ENCODE measurements at places on chromosomes 1 and 21.

- no peak for DNase-seq
Measured at GRCh38 chr21:36459098-36459497, 20.8 kb downstream of the CLDN14 start.

DNA sequence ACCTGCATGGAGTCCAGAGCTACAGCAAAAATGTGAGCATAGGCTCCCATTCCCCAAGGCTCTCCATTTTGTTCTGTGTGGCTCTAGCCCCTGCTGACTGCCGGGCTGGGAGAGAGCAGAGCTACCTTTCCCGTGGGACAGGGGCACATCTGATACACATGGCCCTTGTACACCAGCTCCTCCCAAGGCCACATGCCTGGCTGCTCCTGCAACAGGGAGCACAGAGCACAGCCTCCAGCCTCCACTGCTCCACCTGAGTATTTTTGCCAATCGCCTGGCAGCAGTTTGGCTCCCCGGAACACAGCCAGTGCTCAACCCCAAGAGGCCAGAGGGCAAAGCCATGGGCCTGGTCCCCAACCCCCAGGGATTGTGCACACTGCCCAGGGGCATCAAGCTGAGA, 146.5 kb downstream of the CHD1L start:
- DNase-seq: no peak

DNA sequence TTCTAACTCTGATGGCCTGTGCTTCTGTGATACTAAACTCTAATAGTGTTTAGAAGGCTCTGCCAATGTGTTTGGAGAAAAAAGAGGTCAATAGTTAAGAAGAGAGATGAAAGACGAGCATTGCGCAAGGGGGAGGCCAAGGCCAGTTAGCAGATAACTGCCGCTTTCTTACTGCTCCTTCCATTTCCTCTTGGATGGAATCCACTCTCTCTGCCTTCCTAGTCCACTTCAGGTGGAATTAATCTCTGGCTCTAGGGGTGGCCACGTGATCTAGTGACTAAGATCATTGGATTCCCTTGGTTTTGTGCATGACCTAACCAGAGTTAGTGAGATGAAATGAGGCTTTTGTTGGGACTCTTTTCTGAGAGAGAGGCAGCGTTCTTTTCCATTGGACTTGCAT, 148.3 kb downstream of the ACTL8 start:
- DNase-seq: no peak

DNA sequence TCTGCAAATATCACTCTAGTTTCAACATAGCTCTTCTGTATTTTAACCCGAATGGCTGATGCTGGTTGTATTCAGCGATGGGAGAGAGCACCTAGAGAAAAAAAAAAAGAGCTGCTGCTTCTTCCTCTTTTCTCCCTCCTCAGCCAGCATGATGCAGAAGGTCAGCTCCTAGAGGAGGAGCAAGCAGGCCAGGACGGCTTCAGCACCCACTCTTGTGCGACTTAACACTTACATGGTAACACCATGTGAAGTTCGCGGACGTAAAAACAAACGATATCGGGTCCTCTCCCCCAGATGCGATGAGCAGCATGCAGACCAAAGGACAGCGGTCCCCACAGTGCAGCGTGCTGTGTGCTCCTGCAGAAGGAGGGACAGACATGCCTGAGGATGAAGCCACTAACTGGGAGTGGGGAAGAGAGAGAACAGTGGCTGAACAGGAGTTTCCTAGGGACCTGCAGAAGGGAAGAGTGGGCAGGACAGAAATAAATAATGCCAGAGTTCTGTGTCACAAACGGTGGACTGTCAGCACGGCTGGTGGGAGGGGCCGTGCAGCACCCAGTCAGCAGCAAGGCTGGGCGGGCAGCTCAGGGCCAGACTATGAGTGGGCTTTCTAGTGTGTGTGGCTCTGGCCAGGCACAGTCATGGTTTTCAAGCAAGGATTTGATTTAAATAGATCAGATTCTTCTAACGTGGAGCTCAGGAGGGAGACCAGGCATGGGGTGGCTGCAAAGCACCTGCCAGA, 11.4 kb upstream of the B3GALT5 start:
- DNase-seq: no peak

DNA sequence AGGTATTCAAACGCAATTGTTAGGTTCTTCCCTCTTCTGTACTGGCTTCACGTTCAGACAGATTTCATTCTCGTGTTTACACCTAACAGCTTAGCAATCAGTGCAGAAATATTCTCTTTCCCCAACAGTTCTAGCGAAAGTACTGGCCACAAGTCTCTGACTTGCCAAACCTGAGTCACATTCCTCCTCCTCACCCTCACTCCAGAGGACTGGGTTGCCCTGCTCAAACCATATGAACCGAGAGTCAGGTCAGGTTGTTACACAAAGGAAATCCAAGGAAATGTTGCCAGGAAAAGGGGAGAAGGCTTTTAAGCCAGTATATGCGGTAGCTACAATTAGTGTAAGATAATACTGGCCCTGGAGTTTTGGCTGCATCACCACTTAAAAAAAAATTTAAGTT, 282.5 kb downstream of the RGS7 start:
- no peak for DNase-seq

GRCh38 chr1:199551967-199552565, 475.4 kb upstream of the NR5A2 start:
- DNase-seq: no peak

DNA sequence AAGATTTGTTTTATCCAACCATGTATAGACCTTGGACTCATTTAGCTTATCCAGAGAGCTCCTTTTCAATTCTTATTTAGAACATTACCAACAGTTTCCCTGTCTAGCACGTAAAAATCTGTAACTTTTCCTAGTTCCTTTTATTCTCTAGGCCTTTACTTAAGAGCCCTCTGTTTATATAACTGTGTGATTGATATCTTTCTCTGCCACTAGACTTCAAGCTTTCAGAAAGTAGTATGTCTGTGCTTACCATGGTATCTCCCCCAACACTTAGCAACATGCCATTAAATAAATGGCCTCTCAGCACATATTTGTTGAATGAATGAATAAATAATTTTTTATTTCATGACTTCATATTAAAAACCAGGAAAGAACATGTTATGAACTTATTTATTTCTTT, 209.4 kb downstream of the PTPRC start:
- no peak for DNase-seq

GRCh38 chr1:206816390-206817287, 44.3 kb upstream of the IL10 start:
- no peak for DNase-seq

GRCh38 chr1:182084487-182085316, 23.2 kb upstream of the ZNF648 start:
- DNase-seq: peak; percentile 67

- DNase-seq: no peak
Measured at GRCh38 chr1:213369465-213369864, 318.4 kb downstream of the RPS6KC1 start.

DNA sequence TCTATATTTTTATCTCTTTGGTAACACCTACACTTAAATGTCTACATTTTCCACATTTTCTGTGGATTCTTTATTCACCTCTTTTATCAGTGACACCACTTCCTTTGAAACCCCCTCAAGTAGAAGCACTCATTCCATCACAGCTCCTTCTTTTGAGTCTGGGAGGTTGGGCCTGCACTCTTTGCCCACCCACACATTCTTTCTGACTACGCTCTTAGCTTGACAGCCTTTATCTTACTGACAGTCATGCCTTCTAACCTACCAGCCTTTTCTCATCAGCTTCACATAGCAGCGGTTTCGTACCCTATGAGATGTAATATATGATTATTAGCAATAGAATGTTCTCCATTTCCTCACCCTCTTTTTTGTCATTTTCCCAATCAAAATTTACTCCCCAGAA, 151.9 kb downstream of the TNFSF18 start:
- no peak for DNase-seq

DNA sequence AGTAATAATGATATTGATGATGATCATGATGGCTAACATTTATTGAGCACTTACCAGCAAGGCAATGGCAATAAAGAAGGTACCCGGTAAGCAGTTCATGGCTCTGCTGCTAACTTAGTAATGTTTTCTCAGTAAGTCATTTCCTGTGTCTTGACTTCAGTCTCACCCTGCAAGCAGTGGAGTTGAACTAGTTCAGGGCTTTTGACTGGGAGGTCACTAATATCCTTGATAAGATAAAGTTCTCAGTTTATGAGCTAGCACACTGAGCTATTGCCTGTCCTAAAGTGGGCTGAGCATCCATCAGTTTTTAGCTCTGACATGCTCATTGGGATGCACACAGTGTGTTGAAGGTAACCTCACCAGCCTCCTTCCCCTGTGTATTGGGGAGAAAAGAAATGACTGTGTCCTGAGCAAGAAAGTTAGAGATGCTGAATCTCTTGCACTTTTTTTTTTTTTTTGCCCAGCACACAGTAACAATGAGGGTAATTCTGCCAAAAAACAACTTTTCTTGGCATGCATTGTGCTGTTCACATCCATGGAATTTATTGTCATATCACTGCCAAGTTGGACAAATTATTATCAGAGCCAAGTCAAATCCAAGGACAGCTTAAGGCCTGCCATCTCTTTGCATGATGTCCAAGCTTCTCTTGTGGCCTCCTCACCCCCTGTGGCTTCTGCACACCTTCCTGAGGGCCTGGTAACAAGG, 55.5 kb upstream of the GADD45A start:
- no peak for DNase-seq

- DNase-seq: no peak
Measured at GRCh38 chr21:36194024-36194423, 37.4 kb downstream of the DOP1B start.

GRCh38 chr1:82978461-82979324, 1020.2 kb downstream of the TTLL7 start:
- no peak for DNase-seq

DNA sequence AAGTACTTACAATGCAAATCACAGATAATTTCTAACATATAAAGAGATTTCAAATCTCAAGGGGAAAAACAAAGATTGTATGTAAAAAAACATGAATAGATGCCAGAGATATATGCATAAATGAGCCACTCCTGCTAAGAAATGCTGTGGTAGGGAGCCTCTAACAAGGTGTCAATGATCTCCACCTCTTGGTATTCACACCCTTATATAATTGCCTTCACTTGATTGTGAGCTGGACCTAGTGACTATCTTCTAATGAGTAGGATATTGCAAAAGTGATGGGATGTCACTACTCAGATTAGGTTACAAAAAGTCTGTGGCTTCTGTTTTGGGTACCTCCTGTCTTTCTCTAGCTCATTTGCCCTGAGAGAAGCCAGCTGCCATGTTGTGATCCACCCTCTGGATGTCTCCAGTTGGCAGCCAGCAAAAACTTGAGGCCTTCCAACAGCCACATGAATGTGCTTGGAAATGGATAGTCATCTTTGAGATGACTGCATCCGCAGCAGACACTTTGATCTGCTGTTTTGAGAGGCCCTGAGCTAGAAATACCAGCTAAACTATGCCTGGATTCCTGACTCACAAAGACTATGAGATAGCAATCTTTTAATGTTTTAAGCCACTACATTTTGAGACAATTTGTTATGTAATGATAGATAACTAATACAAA, 196.1 kb upstream of the FGGY start:
- no peak for DNase-seq

GRCh38 chr1:35448344-35448801, 108.8 kb downstream of the KIAA0319L start:
- DNase-seq: no peak

DNA sequence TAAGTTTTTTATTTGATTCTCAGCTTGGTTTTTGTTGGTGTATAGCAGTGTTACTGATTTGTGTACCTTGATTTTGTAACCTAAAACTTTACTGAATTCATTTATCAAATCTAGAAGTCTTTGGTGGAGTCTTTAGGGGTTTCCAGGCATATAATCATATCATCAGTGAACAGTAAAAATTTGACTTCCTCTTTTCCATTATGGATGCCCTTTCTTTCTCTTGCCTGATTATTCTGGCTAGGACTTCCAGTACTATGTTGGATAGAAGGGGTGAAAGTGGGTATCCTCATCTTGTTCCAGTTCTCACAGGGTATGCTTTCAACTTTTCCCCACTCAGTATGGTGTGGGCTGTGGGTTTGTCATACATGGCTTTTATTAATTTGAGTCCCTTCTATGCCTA, 23.6 kb upstream of the MAB21L3 start:
- no peak for DNase-seq

GRCh38 chr1:15343729-15344128, 66.0 kb upstream of the EFHD2 start:
- DNase-seq: no peak

- DNase-seq: no peak
Measured at GRCh38 chr1:66353257-66353656, 180.7 kb upstream of the SGIP1 start.

DNA sequence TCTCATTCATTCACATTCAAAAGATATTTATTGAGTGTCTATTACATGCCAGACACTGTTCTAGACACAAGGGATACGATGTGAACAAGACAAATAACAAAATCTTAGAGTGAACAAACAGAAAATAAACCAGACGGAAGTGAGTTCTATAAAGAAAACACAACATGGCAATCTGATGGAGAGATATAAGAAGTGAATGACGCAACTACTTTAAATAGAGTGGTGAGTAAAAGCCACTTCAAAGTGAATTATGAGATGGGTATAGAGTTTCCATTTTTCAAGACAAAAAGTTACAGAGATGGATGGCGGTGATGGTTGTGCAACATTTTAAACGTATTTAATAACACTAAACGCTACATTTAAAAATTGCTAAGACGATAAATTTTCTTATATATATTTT, 75.4 kb downstream of the CEP170 start:
- DNase-seq: no peak

- no peak for DNase-seq
Measured at GRCh38 chr1:181104790-181105133, 16.3 kb downstream of the IER5 start.

DNA sequence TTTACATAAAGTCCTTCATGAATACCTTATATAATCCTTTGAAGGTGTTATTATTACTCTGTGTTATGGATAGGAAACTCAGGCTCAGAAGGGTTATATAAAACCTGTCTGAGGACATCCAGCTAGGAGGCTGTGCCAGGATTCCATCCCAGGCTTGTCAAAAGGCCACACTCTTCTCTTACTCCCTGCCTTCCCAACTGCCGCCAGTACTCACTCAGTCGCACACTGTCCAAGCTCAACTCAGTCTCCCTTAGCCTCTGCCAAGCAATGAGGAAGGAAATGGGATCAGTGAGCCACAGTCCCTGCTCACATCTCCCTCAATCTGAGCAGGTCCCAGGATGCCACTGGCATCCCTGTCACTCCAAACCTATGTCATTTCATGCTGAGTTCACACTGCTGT, 94.4 kb downstream of the NAV1 start:
- DNase-seq: no peak

GRCh38 chr1:53605181-53605580, 133.8 kb downstream of the GLIS1 start:
- no peak for DNase-seq

- DNase-seq: no peak
Measured at GRCh38 chr1:201383647-201384405, 6.3 kb upstream of the TNNT2 start.

DNA sequence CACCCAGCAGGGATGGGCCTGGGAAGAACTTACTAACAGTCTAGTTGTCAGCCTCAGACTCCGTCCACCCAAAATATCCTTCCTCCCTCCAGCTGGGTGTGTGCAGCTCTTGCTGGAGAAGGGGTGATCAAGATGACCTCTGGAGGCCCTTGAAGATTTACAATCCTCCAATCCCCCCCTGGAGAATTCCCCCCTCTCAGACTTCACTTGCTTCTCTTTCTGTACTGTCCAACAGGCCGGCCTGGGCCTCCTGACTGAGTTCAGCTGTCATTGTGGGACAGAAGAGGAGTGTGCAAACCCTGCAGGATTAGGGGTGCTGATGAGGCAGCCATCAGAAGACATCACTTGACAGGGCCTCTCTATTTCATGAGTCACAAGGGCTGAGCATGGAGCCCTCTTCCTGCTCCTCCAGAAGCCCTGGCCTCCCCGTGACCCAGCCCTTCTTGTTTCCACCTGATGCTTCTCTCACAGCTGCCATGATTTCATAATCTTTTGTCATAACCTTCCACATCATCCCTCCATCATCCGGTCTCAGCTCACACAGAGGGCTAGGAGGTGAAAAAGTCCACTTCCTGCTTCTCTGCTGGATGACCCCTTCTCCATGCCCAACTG, 17.5 kb upstream of the IGFN1 start:
- no peak for DNase-seq

All from stimulated activated CD8-positive, alpha-beta memory T cell treated with anti-CD3 and anti-CD28 coated beads, Interleukin-15, amount 100 ng/mL, for 1 hour (primary cell).